ENCODE measurements at places on chromosomes 13 and 19.
A peak's percentile ranks its signal among the peaks of the same experiment; 100 is the strongest.

GRCh38 chr19:1384085-1384462 is 367 bp downstream of the NDUFS7 start:
- DNase-seq = no peak

GRCh38 chr19:17326595-17326966 is 8.1 kb downstream of the ANO8 start:
- no peak for DNase-seq

GRCh38 chr19:3527238-3527910 is 11.6 kb upstream of the TEKTIP1 start:
- no peak for DNase-seq

- DNase-seq = peak; percentile 75
These were observed at the start of gene BCL3 for GRCh38 chr19:44748426-44749254. TSS of gene BCL3 (plus strand) at chr19:44748708. CDS start at chr19:44748791, 83 bp downstream.

DNA sequence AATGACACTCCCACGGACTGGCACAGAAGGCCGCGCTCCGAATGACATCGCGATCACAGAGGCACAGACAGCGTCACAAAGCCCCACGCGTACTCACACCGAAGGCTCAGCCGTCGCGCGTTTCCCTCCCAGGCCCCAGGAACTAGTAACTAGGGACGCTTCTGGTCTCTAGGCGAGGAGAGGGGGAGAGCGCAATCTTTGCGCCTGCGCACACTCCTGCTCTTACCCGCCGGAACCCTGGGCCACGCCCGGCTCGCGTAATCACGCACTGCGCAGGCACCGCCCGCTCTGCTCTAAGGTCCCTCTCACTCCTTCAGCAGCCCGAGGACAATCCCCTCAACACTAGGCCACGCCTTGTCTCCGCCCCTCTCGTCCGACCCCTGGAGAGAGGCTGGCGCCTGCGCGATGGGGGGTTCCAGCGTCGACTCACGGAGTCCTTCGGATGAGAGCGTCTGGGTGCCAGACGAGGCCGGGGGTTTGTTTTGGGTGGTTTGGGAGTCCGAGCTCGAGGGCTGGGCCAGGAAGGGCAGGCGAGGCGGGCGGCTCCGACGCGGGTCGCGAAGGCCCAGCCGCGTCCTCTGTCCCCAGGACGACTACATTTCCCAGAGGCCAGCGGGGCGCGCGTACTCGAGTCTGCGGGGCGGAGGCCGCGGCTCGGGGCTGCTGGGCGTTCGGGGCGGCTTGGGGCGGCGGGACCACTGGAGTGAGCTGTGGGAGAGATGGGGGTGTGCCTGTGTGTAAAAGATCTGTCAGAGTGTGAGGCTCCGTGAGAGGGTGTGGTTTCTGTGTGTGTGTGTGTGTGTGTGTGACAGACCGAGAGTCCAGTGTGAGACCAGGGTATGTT is at the start of gene ZNF471:
Gene ZNF471, plus strand, starts transcription at position 410 of the 844 bp plus-strand sequence. CDS start 3,717 bp downstream, outside the sequence.
- peak; percentile 77 for DNase-seq

GRCh38 chr13:47999973-48000372 is 1.1 kb downstream of the SUCLA2 start:
- no peak for DNase-seq

- DNase-seq = no peak
These were observed 57.7 kb downstream of the POLR1D start for GRCh38 chr13:27679396-27679795.

DNA sequence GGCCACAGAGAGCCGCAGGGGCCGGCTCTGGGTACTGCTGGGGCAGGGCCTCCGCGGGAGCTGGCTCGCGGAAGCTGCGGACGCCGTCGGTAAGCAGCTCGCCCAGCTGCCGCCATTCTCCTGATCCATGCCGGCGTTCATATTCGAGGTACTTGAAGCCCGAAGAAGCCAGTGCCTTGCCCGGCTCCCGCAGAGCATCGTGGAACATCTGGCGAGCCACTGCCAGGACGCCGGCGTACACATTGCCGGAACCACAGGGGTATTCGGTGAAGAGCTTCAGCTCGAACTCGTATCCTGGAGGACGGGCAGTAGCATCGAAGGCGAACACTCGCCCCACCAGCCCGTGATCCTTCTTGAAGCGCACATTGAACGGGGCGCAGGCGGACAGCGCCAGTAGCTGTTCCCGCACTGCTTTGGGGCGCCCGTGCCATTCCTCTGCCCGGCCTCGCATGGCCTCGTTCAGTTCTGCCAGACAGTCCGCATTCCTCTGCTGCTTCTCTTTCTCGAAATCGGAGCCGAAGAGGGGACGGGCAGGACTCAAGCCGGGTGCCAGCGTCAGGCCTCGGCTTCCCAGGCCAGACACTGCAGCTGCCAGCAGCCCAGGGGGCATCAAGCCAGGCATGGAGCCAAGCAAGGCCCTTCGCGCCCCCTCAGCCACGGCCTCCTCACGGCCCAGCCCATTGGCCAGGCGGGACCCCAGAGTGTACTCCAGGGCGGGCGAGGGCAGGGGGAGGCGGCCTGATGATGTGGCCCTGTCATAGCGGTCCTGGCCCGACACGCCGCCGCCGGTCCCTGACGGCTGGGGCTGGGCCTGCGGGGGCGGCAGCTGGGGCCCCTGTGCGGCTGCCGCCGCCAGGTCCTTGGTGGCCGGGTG is 1.0 kb downstream of the IRF2BP1 start:
- DNase-seq = peak; percentile 41

- no peak for DNase-seq
These were observed 29.8 kb downstream of the ZNF536 start for GRCh38 chr19:30401956-30402355.

Measured in stimulated activated CD4-positive, alpha-beta T cell treated with anti-CD3 and anti-CD28 coated beads, Interleukin-2, amount 100 ng/mL, for 24 hours (primary cell).